ENCODE measurements at places on chromosomes 11 and 22.

DNA sequence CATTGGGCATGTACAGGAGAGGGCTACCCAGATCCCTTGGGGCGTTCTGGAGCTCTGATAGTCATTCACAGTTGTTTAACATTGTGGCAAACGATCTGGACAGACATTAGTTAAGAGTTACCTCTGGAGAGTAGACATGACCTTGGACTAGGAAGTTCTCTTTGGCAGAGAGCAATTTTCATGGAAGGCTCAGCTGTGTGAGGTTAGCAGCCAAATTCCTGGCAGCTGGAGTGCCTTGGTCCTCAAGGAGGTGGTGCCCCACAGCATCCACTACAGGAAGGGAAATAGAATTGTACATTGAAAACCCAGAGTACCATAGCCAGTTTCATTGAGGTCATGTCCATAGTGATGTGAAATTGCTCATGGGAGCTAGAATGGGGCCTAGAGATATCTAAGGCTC, 82.8 kb downstream of the BLID start:
- no peak for DNase-seq

DNA sequence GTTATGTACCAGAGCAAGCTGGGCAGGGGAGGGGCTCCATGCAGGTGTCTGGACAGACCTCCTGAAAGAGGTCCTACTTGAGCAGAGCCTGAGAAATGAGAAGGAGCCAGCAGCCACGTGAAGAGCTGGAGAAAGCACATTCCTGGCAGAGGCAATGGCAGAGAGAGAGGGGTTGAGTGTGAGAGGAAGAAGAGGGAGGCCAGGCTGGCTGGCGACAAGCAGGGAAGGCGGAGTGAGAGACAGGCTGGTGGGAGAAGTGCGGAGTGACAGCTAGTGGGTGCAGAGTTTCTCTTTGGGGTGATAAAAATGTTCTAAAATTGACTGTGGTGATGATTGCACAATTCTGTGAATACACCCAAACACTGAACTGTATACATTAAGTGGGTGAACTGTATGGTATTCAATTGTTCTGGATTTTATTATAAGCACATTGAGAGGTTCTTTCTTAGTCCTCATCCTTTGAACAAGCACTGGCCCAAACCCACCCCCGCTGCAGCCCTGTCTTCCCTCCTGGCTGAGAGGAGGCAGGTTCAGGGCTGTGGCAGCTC, 29.4 kb downstream of the RPL27A start:
- no peak for DNase-seq

- no peak for DNase-seq
Observed at GRCh38 chr11:34501500-34501899, 12.1 kb downstream of the ELF5 start.

- DNase-seq: no peak
Observed at GRCh38 chr22:35148381-35148780, 82.4 kb downstream of the ISX start.

DNA sequence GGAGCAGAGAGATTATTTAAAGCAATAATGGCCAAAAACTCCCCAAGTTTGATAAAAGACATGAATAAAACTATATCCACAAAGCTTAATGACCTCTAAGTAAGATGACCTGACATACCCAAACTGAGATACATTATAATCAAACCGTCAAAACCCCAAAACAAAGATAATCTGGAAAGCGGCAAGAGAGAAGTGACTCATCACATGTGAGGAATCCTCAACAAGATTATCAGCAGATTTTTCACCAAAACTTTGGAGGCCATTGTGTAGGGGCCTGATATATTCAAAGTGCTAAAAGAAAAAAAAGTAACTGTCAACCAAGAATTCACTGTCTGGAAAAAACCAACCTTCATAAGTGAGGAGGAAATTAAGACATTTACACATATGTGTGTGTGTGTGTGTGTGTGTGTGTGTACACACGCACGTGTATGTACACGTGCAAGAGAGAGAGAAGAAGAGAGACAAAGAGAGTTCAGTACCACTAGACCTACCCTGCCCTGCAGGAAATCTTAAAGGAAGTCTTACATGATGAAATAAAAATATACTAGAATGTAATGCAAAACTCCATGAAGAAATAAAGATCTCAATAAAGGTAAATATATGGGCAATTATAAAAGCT, 752.4 kb downstream of the NELL1 start:
- DNase-seq: no peak

GRCh38 chr11:106311531-106312230, 234.2 kb downstream of the AASDHPPT start:
- DNase-seq: no peak

- DNase-seq: no peak
Observed at GRCh38 chr11:43377389-43377788, 18.7 kb downstream of the TTC17 start.

DNA sequence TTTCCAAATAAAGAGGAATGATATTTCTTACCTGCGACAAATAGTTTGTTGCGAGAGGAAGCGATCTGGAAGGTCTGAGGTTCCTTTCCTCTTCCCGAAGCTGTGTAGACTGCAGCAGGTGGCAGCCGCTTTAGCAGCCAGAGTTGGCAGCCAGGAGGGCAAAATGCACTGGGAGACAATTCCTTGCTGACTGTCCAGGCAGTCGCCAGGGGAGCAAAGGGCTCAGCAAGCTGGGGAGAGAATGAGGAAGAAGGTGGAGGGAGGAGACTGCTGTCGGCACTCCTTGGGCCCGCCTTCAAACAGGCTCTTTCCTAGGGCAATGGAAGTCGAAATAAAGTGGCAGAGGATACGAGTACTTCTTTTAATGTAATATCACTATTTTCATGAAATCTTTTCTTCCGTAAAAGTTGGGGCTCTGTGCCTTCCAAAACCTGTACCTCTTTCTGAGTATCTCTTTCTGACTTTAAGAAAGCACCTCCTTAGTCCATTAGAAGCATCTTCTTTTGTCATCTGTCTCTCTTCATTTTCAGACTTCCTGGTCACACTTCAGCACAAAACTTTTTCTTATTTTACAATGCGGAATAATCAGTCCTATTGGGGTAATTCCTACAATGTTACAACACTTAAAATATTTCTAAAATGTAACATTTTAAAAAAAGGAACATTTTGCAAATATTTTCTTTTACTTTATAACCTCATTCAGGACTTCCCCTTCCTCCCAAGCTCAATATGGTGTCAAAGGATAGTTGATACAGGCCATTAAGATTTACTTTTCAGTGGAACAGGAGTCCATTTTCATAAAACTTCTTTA, at the start of gene IL18:
IL18 (minus strand) TSS at position 220 of the 811 bp plus-strand sequence. CDS start 9,041 bp downstream, outside the sequence.
- DNase-seq: no peak

DNA sequence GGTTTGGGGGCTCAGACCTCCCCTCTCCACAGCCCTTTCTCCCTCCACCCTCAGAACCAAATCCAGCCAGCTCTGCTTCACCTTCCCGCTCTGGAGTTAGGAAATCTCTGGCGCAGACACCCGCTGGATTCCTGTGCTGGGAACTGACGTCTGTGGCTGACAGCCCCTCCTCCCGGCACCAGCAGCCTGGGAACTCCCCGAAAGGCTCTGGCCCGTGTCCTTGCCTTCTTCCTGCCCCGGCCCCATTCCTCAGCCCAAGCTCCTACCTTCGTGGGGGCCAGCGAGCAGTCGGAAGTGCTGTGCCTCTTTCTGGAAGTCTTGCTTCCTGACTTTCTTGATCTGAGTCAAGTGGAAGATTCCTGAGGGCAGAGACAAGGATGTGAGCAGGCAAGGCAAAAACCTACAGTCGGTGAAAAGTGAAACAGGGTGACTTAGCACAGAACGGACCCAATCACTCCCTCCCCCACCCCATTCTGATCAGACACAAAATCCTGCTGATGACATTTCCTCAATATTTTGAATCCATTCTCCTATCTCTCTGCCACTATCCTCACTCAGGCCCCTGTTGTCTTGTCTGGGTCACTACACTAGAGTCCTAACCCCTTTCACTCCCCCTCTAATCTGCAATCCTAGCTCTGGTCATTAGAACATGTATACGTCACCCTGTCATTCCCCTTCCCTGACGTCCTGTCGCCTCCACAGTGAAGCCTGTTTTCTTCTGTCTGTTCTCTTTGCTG, 34.1 kb downstream of the CHRDL2 start:
- DNase-seq: no peak

DNA sequence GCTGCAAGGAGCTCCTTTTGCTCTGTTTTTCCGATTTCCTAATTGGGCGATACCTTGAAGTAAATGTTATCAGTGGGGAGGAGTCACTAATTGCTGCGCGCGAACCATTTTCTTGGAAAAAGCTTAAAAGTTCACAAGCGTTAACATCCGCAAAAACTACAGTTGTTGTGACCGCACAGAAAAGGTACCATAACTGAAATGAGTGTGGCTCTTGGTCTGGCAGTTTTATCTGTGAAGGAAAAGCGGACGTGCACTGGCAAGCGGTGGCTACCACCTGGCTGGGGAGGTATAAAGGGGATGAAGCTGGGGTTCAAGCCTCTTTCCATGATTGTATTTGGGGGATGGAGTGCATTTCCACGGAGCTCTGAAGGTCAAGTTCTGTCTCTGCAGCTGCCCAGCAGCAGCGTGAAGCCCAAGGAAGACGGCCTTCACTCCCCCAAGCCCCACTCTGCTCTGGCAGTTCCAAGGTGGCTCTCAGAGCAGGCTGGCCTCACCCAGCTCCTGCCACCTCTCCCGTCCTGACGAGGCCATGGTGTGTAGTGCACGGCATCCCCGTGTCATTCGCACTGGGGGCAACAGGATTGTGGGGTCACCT, 27.5 kb downstream of the MOV10L1 start:
- DNase-seq: no peak

Data from NCI-H2081 treated with DMSO at 0.1 percent for 48 hours (cell line).